ENCODE measurements at places on chromosomes 7 and 10. TPM values are rescaled to one million over a fixed set of nuclear protein-coding genes. Genes with fewer than 3 reads are reported as not detected.

GNGT1 gene
- 0.24 TPM for polyA plus RNA-seq

MMRN2 gene
- polyA plus RNA-seq: 23.4 TPM

ACBD7 gene
- polyA plus RNA-seq: 5.8 TPM

GRCh38 chr7:51307651-51308210 lies 8.9 kb downstream of the COBL start:
- no peak for DNase-seq

BAG3 gene
- polyA plus RNA-seq: 27.5 TPM

WDR37 gene
- polyA plus RNA-seq: 15.1 TPM

TSPAN13 gene
- polyA plus RNA-seq: 26.7 TPM

- no peak for DNase-seq
Observed at GRCh38 chr7:79317728-79318127, 135.7 kb downstream of the MAGI2 start.

GRCh38 chr7:16025696-16026095 lies 339.2 kb upstream of the MEOX2 start:
- no peak for DNase-seq

SFMBT2 gene
- polyA plus RNA-seq: 6.6 TPM

DNA sequence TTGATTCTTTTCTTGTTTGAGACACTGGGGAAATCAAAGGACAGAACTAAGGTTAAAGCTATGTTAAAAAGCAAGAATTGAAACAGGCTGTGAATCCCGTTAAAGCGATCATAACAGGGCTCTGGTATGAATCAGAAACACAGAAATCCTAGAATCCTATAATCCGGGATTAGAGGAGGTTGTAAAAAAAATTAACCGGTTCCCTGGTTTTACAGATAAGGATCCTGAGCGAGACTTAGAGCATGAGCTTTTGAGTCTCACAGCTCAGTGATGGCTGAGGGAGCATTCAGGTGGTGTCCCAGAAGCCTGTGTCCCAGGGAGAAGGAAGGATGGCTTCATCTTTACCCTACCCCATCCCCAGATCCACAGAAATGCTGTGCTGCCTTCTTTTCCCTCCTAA lies 461.3 kb downstream of the PAXIP1 start:
- no peak for DNase-seq

GRCh38 chr10:22280078-22280477 lies 36.1 kb upstream of the COMMD3 start:
- no peak for DNase-seq

TMUB1 gene
- 21.4 TPM for polyA plus RNA-seq

NUTM2E gene
- not detected for polyA plus RNA-seq

GRCh38 chr7:43077732-43078391 lies 34.6 kb upstream of the HECW1 start:
- DNase-seq: no peak

- DNase-seq: no peak
Observed at GRCh38 chr10:17453035-17453372, 1.4 kb downstream of the ST8SIA6 start.

GRCh38 chr7:134847851-134848588 lies 68.6 kb downstream of the CALD1 start:
- no peak for DNase-seq

GRCh38 chr7:88391247-88391646 lies 84.6 kb upstream of the STEAP4 start:
- no peak for DNase-seq

GRCh38 chr7:115052706-115053105 lies 130.8 kb downstream of the MDFIC start:
- no peak for DNase-seq

GRCh38 chr7:129045682-129046081 lies 9.2 kb downstream of the TNPO3 start:
- no peak for DNase-seq
